ENCODE measurements at places on chromosomes 7 and 10.

DNA sequence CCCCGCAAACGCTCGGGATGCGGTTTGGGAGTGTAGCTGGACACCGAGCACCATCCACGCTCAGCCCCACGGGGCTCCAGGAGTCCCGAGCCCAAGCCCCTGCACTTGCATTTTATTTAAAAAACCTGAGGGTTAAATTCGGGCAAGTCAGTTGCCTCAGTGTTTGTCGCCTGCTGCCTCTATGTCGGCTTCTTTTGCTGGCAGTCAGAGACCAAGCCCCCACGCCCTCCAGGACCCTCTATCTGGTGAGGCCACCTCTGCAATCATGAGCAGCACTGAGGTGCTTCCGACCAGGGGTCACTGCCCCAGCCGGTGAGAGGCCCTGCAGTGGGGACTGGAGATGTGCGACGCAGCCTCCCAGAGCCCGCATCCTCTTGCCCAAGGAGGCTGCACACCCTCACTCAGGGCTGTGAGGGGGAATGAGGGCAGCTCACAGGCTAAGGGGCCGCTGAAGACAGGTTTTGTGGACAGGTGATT lies 13.3 kb upstream of the ZNF273 start:
- DNase-seq, result no peak

DNA sequence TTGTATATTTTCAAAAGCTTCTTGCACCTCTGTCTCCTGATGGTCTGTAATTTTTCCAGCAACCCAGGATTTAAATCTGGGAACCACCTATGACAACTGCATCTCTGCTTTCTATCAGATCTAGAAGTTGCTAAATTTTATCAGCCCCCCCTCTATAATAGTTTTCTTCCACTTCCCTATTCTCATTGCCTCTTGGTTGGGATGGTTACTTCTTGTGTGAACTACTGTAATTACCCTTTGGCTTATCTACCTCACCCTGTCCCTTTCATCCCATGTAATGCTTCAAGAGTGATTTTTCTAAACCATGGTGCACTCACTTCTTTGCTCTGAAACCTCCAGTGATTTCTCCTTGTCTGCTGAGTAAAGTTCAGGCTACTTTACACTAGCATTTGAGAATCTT lies 92.3 kb downstream of the BMPR1A start:
- no peak for DNase-seq

DNA sequence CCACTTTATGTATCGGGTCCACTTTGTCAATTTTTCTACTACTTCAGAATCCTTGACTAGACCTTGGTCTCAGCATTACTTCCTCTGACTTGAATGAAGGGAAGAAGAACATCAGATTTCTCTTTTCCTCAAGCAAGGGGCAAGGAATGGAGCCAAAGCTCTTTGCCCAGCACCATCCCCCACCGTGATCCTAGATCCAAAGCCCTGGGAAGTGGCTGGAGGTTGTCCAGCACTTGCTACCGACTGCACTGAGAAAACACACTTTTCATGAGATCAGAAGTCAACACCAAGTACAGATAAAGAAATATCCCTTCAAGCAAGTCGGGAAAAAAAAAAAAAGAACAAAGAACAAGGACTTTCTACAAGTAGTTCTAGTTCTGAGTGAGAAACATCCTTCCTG lies 102.1 kb upstream of the DDC start:
- DNase-seq, result no peak

- DNase-seq, result no peak
Observed at GRCh38 chr7:7203813-7204575, 21.6 kb downstream of the C1GALT1 start.

DNA sequence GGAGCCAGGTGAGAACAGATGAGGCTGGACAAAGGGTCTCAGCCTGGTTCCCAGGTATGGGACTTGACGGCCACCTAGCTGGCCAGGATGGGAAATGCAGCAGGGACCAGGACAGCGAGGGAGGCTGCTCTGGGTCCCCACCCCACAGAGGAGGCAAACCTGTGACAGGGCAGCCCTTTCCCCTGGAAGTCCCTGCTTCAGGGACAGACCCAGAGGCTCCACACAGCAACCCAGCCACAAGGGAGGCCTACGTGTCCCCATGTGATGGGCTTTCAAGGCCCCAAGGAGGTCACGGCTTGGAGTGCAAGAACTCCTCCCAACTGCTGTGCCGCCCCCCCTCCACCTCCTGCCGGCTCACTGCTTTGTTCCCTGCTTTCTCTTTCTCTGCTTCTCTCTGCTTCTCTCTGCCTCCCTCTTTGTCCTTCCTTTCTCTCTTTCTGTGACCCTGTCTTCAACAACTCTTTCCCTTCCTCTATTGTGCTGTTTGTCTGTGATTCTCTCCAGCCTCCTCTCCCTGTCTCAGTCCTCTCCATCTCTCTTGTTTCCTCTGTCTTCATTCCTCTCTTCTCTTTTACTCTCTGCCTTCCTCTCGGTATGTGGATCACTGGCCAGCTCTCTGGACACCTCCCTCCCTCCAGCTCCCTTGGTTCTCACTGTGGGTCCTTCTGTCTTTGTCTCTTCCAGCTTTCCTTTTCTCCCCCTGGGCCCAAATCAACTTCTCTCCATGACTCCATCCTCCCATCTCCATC lies 9.6 kb upstream of the EIF5AL1 start:
- no peak for DNase-seq

- DNase-seq, result no peak
Observed at GRCh38 chr10:4828005-4828404, 2.0 kb downstream of the AKR1E2 start.

DNA sequence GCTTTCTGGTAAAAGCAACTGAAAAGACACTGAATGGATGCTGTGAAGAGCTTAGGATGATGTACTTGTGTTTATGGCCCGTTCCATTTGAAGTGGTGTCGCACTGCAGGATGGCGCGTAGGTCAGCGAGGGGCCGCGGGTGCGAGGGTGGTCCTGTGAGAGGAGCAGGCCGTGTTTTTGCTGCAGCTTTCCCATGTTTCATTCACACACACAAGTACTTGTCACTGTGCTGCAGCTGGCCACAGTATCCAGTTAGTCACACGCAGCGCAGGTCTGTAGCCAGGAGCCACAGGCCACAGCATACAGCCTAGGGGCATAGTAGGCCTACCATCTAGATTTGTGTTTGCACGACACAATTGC lies 23.2 kb downstream of the WIPI2 start:
- no peak for DNase-seq

DNA sequence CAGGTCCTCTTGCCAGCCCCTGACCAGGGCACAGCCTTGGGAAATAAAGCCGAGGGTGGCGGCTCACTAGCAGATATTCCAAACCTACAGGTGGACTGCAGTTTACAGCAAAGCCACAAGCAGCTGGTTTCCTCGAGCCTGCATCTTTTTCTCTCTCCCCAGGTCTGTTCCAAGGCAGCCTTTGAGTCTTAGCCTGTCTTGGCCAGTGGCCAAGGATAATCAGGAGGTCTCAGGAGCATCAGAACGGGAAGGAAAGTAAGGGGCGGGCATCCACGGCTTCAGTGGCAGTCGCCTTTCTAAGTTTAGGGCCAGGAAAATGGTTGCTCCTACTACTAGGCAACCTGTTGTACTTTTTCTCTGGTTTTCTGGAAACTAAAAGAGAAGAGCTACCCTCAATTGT lies 219.7 kb upstream of the ZMIZ1 start:
- DNase-seq, result no peak

- no peak for DNase-seq
Observed at GRCh38 chr10:829241-829640, 102.3 kb downstream of the LARP4B start.

- DNase-seq, result no peak
Observed at GRCh38 chr7:47093320-47094234, 488.3 kb downstream of the TNS3 start.

DNA sequence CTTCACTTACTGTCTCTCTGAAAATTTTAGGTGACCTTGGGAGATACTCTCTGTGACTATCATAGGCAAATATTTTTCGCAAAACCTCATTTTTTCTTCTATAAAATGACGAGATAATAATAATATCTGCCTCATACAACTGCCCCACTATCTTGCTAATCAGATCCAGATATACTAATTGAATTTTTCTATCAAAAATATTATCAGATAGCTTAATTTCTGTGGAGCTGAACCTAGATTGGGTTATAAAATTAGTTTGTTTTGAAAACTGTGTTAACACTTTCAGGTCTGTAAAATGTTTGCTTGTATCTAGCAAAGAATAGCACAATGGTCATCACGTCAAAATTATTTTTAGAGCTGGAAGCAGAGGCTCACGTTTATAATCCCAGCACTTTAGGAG lies 486.7 kb upstream of the LRRN3 start:
- DNase-seq, result no peak

GRCh38 chr7:53470336-53470970 lies 435.0 kb downstream of the POM121L12 start:
- no peak for DNase-seq

DNA sequence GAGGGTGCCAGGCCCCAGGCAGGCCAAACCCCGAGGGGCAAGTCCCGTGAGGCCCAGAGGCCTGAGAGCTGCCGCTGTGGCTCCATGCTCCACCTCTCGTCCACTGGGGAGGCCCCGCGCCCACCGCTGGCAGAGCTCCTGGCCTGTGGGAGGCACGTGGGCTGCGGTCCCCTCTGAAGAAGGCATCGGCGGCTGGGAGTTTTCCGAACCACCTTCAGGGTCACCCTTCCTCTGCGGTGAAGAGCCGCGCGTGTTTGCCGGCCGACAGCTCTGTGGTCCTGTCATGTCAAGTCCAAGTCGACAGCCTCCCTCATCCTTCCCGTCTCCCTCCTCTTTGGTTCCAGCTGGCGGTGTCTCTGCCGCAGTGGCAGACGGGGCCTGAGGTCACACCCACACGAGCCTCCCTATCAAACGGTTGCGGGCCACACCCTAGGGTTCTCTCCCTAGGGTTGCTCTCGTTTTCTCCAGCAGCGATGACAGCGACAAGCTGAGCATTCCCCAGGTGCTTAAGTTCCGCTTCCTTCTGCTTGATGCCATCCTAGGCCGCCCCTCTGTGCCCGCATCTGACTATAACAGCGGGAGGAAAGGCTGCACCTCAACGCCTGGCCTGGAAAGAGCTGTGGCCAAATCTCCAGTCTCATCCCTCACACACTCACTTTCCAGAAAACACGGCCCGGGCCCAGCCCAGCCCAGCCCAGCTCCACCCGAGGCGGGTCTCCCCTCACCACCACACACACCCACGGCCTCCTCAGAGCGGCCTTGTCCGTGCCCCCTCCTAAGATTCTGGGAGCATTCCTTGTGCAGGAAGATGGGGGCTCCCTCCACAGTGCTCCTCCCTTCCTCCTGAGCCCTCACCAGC lies 185.0 kb downstream of the ELFN1 start:
- no peak for DNase-seq

- no peak for DNase-seq
Observed at GRCh38 chr10:126400641-126401040, 12.4 kb upstream of the ADAM12 start.

DNA sequence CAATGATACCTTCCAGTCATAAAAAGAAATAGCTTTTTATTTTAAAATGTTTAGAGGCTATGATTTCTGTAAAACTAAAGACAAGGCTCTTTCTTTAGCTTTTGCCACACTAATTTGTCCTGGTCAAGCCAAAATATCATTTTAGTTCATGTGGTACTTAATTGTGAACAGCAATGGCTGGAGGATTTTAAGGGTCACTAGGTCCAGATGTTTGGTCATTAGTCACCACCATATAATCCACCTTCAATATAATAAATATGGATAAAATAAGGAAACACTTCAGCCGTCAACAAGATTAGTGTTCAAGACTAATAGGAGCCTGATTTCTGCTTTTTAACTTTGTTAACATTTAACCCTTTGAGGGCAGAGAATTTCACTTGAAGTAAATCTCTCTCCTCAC lies 50.0 kb upstream of the HGF start:
- no peak for DNase-seq

DNA sequence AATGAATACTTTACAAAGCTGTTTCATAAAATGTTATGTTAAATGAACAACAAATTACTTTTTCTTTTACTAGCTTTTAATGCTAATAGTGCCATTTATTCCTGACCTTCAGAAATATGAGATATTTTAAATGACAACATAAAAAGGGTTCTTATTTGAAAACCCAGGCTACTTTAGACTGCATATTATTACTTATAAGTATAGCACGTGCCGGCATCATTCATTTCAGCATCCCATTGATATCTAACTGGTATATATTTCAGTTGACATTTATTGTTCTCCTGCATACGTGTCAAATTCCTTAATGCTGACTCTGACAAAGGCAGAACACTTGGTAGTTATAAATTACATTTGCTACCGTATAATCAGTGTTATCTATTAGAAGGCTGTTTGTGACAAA lies 35.3 kb downstream of the PNLIPRP2 start:
- DNase-seq, result no peak

DNA sequence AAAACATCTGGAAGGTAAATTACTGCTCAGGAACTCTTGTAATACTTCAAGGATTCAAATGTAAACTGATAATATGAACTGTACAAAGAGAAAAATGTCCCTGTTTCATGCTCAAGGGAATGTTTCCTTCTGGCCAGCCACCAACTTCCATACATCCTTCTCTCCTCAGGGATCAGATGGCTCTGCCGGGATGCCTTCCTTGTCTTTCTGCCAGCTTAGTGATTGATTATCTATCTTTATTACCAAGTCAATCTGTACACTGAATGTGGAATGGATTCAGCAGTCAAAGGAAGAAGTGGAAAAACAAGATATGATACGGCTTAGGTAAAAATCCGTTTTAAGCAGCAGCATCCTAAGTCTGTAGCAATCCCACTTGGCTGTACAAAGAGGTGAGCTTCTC lies 178.3 kb downstream of the PTN start:
- DNase-seq, result no peak

DNA sequence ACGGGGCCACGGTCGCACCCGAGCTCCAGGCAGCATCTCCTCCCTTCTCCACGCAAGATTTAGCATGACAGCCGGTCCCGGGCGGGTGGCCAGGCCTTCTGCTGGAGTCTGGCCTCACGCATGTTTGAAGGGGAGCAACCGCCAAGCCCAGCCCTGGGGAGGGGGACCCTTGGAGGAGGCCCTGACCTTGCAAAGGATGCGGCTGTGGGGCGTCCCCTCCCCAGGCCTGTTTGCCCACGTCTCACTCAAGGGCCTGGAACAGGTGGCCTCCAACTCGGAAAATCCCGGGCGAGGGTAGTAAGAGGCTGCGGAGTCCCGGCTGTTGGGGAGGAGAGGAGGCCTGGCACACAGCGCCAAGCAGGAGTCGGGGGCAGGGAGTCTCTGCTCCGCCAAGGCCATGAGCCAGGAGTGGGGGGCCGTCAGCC lies 50.6 kb upstream of the DPYSL4 start:
- no peak for DNase-seq

- DNase-seq, result no peak
Observed at GRCh38 chr7:44149571-44150465, 8.7 kb upstream of the MYL7 start.

- DNase-seq, result no peak
Observed at GRCh38 chr10:13503745-13504463, 24.9 kb downstream of the BEND7 start.

GRCh38 chr7:106589198-106589879 lies 71.6 kb downstream of the CCDC71L start:
- DNase-seq, result no peak

DNA sequence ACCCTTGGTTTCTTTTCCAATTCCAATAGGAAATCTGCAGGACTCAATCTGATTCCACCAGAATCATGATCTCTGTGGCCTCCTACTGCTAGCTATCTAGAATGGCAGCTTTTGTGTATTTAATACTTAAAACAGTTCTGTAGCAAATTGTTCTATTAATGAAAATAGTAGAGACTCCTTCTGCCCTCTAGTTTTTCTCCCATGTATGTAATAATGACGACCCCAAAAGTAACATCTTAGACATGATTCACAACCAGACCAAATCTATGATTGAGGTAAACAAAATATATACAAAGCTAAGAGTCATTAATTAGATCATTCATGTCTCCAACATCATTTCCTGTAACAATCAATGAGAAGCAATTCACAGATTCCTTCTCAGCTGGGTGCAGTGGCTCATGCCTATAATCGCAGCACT lies 259.1 kb upstream of the MKLN1 start:
- DNase-seq, result no peak

GRCh38 chr7:157301610-157302120 lies 35.1 kb upstream of the DNAJB6 start:
- DNase-seq, result no peak
